ENCODE measurements at places on chromosomes 12 and 14.

DNA sequence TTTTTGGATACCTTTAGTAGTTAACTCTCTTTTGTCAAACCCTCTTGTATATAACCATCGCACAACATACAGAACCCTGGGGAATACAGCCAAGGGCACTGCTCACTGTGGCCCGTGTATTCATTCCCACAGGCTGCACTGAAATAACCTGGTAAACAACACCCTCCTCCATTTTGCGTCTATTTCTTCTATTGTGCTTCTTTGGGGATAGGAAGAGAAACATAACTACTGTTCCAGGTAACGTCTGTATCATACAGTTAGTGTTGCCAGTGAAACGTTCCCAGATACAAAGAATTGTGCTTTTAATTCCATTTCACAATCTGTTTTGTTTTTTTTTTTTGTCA, 9.6 kb downstream of the C12orf76 start:
- no peak for DNase-seq

- DNase-seq: no peak
Observed at GRCh38 chr12:47155457-47156166, 75.9 kb upstream of the AMIGO2 start.

GRCh38 chr14:38042322-38042721, 165.4 kb upstream of the SSTR1 start:
- no peak for DNase-seq

DNA sequence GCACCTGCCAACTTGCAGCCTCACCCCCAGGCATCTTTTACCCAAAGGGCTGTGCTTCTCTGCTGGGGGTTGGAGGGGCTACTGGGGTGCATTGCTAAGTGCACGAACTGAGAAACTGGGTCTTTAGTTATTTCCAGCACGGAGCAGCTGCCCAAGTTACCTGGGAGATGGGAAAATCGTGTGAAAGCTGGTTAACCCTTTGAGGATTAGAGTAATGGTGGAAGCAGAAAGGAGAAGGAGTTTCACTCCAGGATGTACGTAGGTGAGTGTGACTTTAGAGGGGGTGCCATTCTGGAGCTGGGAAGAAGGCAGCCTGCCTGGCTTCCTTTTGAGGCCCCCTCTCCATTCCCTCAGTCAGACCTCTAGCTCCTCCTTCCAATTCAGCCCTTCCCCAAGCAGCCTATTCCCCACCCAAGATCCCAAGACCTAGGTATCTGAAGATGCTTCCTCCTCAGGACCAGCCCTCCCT, 1.0 kb upstream of the ADCY6 start:
- DNase-seq: no peak

DNA sequence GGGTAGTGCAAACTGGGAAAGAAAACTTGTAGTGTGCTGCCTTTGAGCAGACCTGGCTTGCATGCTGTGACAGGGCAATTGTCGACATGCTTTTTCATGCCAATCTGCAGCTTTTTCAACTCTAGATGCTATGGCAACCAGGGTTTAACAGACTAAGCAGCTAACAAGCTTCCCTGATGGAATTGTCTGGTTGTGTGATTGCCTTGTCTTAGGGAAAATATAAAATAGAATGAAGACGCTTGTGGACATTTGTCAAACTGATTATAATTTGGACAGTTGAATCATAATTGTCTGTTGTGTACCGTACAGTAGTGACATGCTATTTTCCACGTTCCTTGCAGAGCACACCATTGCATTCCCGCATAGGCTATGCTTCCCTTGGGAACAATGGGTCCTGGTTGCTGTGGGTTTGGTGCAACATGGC, 113.0 kb downstream of the FOXG1 start:
- DNase-seq: no peak

GRCh38 chr12:94172973-94173372, 24.6 kb downstream of the PLXNC1 start:
- no peak for DNase-seq

- DNase-seq: no peak
Observed at GRCh38 chr14:52352061-52352491, 38.0 kb downstream of the PTGER2 start.

DNA sequence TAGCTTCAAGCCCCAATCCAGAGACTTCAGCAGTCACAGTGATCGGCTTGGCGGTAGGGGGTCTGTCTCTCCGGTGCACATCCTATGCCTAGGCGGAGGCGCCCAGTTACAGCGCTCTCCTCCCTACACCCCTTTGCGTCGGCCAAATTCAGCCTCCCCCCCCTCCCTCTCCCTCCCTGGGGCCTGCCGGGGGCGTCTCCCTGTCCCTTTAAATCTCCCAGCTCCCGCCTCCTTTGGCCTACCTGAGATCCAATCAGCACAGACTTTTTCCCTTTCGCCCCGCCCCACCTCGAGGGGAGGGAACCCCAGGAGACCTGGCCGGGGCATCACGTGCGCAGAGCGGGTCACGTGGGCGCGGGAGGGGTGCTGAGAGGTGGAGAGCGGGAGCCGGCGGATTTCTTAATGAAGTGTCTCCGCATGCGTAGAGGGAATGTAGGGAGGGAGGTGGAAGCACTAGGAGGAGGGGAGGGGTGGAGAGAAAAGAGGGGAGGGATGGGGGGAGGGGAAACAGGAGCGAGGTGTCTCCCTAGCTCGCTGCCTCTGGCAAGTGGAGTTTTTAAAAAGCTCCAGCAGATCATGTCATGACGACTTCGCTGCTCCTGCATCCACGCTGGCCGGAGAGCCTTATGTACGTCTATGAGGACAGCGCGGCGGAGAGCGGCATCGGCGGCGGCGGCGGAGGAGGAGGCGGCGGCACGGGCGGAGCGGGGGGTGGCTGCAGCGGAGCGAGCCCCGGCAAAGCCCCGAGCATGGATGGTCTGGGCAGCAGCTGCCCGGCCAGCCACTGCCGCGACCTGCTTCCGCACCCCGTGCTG, at the start of gene HOXC13:
Gene HOXC13 (plus strand): TSS at position 506 of the 815 bp plus-strand sequence. CDS start 76 bp downstream, at position 582.
- no peak for DNase-seq

Measured in stimulated activated CD4-positive, alpha-beta T cell treated with anti-CD3 and anti-CD28 coated beads, Interleukin-12 subunit alpha, Interleukin-12 subunit beta, amount 100 ng/mL, for 48 hours (primary cell).